ENCODE measurements at places on chromosomes 5 and 9.

DNA sequence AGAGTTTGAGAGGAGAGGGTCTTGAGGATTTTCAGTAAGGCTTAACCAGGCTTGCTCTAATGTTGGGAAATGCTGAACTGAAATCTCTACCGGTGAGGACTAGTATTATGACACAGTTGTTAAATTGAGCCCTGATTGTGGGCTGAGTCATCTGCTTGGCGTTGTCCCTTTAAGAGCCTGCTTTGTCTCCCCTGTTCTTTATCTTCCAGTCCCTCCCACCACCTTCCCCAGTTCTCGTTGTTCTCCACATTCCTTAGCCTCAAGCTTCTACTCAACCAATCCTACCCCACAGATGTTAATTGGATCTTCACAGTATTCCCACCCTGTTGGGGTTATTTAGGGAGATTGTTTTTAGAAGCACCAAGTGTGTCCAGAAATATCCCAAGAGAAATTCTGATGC is 57.6 kb downstream of the ANKRD55 start:
- peak; percentile 73 for DNase-seq

- peak; percentile 92 for DNase-seq
These were observed 566 bp upstream of the FOCAD start for GRCh38 chr9:20683351-20684034.

DNA sequence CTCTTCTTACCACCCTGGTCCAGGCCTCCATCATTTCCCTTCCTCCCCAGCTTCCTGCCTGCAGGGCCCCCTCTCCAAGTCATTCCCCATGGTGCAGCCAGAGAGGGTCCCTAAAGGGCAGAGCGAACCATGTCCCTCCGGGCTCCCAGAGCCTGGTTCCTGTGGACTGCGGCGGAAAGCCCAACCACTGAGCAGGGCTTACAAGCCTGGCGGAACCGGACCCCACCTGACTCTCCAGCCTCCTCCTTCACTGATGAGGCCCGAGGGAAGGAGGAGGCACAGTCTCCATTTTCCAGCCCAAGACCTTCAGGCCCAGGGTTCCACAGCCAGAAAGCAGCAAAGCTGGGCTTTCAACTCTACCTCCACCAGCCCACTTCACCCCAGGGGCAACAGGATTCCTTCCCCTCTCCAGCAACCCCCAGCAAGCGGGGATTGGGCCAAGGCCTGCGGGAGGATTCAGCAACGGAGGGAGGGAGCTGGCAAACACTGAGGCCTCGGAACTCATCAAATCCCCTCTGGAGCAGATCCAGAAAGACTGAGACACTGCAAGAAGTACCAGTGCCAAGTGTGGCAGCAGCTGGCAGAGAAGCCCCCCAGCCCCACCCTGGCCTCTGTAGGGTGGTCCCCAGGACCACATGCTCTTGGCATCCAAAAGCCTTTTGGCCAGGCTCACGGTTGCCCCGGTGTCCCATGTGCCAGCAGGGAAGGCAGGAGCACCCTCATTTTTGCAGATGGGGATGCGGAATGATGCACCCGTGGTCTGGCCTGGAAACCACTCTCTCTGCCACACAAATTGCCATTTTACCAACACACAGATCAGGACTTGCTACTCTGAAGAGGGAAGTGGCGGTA is 3.1 kb downstream of the FAM163B start:
- no peak for DNase-seq

DNA sequence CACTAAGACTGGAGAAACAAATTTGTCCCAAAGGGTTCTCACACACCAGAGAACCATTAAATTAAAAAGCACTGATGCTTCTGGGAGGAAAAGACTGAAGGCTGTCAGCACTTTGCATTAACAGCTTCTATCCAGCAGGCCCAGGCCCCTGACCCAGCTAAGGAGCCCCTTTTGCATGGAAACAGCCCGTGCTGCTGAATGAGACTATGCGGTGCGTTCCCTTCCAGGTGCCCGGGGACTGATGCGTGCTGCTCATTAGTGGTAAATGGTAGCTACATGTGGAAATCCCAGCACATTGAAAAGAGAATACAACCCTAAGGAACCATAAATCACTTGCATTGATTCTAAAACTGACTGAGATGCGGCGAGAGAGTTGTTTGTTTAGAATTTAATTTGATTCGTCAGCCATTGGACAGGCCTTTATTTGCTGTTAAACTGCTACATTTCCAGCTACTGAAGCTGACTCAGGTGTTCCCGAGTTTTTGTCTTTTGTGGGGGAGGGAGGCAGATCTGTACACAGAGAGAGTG is 351.0 kb upstream of the SLC24A2 start:
- DNase-seq = no peak

- DNase-seq = no peak
These were observed 137.3 kb downstream of the KIAA0825 start for GRCh38 chr5:94481059-94481458.

GRCh38 chr5:132662925-132663770 is 5.2 kb downstream of the IL13 start:
- DNase-seq = peak; percentile 59

DNA sequence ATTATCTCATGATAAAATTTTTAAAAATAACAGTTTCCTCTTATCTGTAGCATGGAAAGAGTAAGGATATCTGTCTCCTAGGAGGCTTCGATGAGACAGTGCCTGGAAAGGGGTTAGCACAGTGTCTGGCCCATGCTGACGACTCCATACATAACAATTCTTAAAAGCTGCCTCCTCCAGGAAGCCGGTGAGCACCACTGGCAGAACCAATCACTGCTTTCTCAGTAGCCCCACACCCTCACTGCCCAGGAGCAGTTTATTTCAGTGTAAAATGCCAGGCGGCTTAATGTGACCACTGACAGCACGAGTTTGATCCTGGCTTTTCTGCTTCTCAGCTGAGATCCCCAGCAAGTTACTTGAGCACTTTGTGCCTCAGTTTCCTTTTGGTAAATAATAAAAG is 1.2 kb upstream of the NIPAL4 start:
- DNase-seq = no peak

DNA sequence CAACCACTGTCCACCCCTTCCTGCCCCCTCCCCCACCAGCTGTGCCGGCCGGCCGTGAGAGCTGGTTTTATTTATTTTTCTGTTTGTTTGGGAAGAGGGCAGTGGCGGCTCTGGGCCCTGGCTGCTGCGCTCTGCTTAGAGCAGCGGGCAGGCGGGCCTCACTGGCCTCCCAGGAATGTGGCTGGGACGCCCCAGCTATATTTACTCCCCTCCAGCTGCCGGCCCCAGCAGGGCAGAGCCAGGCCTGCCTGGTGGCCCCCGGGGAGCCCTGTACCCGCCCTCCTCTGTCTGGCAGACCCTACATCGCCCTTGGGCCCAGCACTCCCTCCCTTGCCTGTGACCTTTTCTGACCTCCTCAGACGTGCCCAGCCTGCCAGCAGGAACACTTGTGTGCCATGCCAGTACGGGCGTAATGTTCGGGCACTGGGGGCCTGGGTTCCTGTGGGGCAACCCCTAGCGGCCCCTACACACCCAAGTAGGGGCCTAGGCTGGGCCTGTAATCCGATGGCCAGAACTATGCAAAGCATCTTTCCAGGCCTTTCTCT is 7.7 kb downstream of the CXXC5 start:
- peak; percentile 88 for DNase-seq

GRCh38 chr5:11166923-11167322 is 405.9 kb upstream of the DAP start:
- DNase-seq = no peak

- no peak for DNase-seq
These were observed 283.4 kb upstream of the GRAMD2B start for GRCh38 chr5:126139773-126140172.

DNA sequence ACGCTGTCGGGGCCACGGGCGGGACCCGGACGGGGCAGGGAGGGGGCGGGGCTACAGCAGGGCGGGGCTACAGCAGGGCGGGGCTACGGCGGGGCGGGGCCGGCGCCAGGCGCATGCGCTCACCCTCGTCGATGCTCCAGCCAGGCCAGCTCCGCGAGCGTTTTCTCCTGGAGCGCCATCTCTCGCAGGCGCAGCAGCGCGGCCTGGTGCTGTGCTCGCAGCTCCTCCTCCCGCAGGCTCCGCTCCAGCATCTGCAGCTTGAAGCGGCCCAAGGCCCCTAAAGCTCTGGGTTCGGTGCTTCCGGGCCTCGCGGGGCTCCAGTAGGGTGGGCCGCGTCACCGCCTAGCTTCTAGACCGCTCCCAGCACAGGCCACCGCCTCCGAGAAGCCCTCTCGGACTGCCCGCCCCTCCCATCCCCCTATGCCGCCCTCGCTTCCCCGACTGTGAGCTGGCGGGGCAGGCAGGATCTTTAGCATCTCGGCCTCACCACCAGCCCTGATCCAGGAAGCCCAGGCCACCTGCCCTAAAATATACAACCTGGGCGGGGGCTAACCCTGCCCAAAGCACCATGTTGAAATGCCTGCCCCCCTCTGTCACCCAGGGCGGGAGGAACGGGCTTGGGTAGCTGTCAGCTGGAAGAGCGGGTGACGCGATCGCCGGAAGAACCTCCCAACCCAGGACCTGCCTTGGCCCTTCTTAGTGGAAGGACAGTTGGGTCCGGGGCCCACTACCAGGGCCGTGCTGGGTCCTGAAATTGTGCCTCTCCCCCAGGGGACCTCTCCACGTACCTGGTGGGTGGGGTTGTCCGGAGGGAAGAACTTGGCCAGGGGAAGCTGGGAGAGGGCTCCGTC is 21.9 kb upstream of the QSOX2 start:
- DNase-seq = no peak

DNA sequence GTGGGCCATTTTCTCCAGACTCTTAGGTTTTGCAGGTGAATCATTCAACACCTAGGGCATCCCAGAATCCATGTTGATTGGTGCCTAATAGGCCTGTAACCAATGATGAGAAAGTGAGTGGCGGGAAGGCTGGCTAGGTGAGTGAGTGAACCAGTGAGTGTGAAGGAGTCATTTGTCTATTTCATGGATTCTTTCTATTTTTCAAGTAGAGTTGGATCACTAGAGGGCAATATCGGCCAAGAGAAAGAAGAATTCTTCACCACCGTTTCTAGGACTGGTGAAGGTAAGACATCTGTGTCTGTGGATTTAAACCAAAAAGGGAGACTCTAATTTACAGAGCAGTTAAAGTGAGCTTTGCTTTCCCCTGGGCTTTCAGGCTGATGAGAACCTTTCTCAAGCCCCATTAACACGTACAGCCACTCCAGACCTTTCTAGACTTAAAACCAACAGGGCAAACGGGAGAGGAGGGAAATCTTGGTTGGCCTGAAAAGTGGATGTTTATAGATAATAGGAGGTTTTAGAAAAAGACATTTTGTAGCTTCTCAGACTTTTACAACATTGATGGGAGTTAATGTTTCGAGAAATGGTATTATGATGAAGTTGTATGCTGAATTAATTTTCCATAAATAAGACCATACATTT is 114.3 kb upstream of the IL12B start:
- DNase-seq = no peak

DNA sequence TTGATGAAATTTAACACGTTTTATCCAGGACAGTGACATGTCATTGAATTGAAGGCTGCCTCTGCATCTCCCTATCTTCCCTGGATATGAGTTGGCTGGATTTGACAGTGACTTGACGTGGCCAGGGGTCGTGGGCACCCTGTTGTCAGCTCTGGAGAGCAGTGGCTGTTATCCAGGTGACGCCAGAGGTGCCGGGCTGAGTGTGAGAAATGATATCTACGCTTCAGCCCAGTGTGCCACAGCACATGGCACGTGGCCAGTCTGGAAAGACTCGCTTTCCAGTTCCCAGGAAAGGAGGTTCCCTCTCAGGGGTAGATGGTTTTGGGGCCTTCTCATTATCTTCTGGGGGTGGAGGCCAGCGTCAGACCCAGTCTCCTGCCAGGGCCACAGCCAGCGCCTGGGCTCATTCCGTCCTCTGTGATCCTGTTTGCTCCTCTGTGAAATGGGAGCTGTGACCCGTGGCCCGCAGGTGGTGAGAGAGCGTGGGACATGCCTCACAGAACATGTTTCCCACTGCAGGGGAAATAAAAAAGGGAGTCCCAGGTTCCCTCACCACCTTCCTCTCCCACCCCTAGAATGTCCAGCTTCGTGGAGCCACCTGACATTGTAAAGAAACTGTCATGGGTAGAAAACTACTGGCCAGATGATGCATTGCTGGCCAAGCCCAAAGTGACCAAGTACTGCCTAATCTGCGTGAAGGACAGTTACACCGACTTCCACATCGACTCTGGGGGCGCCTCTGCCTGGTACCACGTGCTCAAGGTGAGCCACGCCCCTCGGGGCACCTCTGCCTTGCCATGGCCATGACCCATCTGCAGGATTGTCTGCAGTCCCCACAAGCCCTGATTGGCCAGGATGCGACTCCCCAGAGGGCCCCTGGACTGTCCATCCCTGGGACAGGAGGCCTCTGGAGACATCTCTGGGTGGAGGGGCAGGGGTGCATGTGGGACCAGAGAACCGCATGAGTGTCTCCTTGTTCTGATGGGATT is 76.5 kb downstream of the PHF2 start:
- peak; percentile 3 for DNase-seq

- no peak for DNase-seq
These were observed 126.9 kb downstream of the DOCK2 start for GRCh38 chr5:169764018-169764378.

GRCh38 chr9:126676685-126677143 is 63.0 kb downstream of the LMX1B start:
- DNase-seq = no peak

GRCh38 chr9:101902051-101902450 is 163.6 kb upstream of the GRIN3A start:
- no peak for DNase-seq

- no peak for DNase-seq
These were observed 576.5 kb downstream of the TLE1 start for GRCh38 chr9:81112627-81113452.

DNA sequence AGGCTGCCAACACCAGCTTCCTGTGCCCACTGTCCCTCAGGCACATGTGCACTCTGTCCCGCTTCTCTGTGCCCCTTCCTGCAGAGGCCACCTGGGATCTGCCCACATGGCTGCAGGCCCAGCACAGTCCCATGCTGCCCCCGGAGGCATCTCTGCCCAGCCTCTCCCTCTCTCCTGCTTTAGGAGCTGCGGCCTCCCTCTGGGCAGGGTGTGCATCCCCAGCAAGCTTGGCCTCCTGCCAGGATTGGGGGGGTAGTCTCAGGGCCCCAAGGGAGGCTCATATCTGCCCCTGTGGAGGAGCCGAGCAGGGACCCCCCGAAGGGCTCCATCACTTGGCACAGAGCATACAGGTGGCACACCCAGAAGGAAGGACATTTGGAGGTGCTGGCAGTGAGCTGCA is 24.8 kb downstream of the FLT4 start:
- no peak for DNase-seq

GRCh38 chr5:170315154-170315553 is 17.6 kb upstream of the LCP2 start:
- DNase-seq = peak; percentile 88

DNA sequence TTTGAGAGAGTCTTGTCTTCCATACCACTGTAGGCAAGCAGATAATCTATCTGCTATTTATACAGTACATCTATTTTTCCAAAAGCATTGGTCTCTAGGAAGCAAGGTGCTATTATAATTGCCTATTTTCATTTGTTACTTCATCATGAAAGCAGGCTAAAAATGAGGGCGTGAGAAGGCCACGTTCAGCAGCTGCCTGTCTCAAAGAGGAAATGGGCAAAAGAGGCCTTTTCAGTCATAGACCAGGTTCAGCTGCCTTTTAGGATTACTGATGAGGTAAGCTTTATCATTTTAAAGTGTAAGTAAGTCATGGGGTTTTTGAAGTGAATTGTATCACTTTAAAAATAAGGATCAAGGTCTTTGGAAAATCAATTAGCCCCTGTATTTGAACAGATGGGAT is 1091.1 kb upstream of the DMAC1 start:
- no peak for DNase-seq
